Stimulated activated CD4-positive, alpha-beta T cell treated with anti-CD3 and anti-CD28 coated beads, Interleukin-2, amount 100 ng/mL, for 24 hours (primary cell): ENCODE measurements at places on chromosomes 1 and 21.
A peak's percentile ranks its signal among the peaks of the same experiment; 100 is the strongest.

- DNase-seq = no peak
Measured at GRCh38 chr1:14140831-14141401, 440.9 kb downstream of the PRDM2 start.

DNA sequence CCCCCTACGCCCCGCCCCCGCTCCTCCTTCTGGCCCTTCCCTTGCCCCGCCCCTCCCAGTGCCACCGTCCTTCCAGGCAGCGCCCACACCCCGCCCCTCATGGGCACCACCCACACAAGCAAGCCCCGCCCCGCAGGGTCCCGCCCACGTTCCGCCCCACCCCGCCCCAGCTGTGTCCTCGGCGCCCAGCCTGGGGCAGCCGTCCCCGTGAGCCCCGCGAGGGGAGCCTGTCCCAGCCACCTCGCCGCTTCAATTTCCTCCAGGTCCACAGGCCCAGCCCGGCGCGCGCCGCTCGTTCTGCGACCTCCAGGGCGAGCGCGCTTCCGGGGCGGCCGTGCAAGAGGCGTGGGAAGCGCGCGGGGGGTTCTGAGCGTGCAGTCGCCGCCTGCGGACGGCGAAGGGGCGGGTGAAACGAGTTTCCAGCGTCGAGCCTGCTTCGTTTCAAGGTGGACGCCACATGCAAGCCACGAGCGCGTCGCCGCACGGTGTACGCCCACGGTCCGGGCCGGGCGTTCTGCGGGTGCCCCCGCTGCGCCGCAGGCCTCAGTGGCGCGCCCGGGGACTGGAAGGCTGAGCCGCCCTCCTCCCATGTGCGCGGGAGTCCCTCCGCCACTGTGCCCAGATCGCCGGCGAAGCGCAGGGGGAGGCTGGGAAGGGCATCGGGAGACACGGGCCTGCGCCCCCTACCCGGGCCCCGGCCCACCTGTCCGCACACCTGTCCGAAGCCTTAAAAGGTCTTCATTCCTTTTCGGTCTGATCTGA is 10.8 kb upstream of the FAAP20 start:
- peak; percentile 90 for DNase-seq

DNA sequence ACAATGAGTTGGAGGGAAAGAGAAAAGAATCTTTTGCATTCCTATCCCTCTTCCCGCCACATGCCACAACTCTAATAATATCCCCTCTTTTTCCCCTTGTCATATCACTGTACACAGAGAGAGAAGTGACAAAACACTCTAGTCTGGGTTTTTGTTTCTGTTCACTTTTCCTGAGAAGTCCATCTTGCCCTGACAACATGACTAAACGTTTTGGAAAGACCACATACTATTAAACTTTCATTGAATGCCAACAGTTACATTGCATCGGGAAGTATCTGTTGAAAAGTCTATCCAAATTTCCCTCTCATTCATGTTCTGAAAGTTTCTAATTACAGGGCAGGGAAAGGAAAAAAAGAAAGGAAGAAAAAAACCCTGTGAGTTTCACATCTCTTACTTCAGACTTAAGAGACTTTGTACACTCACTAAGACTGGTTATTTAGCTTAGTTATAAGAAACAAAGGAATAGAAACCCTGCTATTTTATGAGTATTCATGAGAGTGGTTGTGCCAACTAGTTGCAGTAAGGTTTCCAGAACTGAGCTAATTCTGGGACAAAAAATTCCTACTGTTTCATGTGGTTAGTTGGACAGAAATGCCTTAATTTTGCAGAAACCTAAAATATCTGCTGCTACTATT is 16.9 kb downstream of the PLA2G4A start:
- no peak for DNase-seq

DNA sequence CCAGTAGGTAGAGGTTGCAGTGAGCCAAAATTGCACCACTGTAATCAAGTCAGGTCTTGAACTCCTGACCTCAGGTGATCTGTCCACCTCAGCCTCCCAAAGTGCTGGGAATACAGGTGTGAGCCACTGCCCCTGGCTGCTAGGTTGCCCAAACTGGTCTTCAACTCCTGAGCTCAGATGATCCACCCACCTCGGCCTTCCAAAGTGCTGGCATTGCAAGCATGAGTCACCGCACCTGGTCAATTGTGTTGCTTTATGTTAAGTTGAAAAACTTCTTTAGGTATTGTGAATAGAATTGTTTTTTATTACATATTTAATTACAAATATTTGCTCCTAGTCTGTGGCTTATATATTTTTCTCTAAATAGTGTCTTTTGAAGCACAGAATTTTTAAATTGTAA is 80.5 kb downstream of the PRKAB2 start:
- no peak for DNase-seq

DNA sequence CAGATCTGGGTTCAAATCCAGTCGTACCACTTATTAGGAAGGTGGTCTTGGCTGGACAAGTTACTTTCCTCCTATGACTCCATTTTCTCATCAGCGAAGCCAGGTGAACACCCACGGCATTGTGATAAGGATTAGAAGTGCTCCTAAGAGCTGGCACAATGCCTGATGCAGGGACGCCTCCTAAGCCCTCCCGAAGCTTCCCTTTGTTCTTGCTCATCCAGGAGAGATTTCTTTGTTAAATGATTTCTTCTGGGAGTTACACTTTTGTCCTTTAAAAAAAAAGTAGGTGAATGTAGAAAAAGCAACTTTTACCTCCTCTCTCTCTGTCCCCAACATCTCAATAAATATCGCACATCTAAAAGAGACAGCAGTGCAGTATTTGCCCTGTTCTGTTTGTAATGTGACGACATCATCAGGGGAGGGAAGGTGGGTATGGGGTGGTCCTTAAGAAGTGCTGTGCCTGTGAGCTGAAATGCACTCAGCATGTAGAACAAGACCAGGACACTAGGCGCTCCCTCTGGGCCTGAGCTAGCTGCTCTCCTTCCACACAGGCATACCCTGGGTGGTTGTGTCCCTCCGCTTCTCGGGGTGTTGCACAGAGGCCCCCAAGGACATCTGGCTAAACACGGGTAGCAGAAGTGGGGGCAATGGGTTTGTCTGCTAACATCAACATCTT is 43.9 kb downstream of the SUSD4 start:
- no peak for DNase-seq

- no peak for DNase-seq
Measured at GRCh38 chr1:93977598-93977945, 68.3 kb upstream of the GCLM start.
